ENCODE measurements at places on chromosomes 5 and 9.

GRCh38 chr5:143405063-143405848 lies 1.8 kb upstream of the NR3C1 start:
- peak; percentile 87 for DNase-seq

DNA sequence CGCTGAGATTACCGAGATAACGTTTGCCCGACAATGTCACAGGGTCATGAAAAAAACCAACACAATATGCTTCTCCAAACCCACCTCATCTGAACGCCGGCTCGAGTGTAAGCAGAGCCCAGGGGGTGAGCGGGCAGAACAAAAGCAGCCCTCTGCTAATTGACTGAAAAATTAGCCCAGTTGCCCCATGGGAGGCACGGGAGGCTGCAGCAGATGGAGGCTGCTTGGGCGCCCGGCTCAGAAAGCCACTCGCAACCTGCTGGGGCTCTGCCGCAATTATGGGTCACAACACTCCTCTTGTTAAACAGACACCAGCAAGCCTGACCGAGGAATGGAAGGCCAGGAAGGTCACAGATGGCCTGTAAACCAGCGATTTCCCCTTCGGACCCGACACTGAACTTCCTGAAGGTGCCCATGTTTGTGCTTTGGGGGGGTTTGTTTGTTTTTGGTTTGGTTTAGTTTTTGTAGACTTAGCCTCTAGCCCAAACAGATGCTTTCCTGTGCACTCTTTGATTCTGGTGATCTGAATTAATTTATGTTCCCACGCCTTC lies 104.6 kb upstream of the IRX1 start:
- no peak for DNase-seq

- no peak for DNase-seq
Observed at GRCh38 chr5:82176115-82176814, 101.9 kb downstream of the RPS23 start.

- no peak for DNase-seq
Observed at GRCh38 chr5:115360046-115360685, 63.7 kb upstream of the CCDC112 start.

DNA sequence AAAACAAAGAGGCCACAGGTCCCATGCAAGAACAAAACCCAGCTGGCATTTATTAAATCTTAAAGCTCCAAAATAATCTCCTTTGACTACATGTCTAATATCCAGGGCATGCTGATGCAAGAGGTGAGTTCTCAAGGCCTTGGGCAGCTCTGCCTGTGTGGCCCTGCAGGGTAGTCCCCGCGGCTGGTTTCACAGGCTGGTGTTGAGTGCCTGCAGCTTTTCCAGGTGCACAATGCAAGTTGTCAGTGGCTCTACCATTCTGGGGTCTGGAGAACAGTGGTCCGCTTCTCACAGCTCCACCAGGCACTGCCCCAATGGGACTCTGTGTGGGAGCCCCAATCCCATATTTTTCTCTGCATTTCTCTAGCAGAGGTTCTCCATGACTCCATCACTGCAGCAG lies 54.4 kb upstream of the HCN1 start:
- DNase-seq = no peak
